AG08395 (cell line): ENCODE measurements at places on chromosomes 4 and X.

DNA sequence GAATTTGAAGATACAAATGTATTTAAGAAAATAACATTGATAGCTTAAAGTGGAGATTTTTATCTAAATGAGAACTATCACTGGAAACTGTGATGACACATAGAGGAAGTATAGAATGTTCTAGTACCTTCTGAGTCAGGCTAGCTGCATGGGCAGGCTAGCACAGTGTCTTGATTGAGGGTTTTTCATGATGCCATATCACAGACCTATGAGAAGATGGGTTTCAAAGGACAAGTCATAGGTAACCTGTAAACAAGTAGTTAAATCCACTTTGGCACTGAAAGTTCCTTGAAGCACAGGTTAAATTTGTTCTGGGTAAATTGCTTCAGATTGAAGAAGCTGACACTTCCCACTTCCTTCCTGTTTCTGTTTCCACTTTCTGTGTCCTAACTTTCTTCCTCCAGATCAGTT, 48.2 kb upstream of the CDKN2AIP start:
- no peak for DNase-seq

DNA sequence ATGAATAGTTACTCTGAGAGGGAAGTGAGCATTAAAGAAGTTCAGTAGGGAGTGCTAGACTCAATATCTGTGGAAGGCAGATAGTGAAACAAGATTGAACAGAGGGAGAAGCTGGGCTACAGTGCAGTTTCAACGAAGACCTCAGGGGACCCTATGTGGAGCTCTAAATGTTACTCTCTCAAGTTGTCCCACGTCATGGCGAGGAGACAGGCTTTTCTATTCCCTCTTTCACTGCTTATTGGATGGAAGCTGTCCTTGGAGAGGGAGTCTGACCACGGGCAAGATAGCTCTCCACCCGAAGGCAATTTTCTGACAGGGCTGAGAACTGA, 42.3 kb upstream of the CCSER1 start:
- DNase-seq: no peak

GRCh38 chr4:168453146-168453545, 27.1 kb downstream of the DDX60L start:
- no peak for DNase-seq

GRCh38 chr4:78809928-78810835, 34.0 kb downstream of the BMP2K start:
- no peak for DNase-seq

- DNase-seq: no peak
Measured at GRCh38 chrX:74272230-74272629, 31.8 kb upstream of the ZCCHC13 start.

- DNase-seq: no peak
Measured at GRCh38 chr4:56215141-56215783, 172.0 kb downstream of the AASDH start.

DNA sequence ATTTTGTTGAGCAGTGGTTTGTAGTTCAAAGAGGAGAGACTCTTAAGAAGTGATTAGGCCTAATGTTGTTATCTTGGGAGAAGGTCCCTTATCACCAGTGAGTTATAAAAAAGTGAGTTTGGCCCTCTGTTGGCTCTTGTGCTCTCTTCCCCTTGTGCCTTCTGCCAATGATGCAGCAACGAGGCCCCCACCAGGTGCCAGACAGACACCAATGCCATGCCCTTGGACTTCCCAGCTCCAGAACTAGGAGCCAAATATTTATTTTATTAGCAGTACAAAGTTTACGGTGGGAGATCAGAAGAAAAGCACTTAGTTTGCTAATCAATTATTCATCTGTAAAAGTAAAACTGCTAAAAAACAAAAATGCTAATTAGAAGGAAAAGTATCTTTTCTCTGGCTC, 22.7 kb upstream of the NAAA start:
- no peak for DNase-seq

GRCh38 chrX:27808226-27808625, 436 bp downstream of the MAGEB10 start:
- DNase-seq: no peak

- no peak for DNase-seq
Measured at GRCh38 chrX:1138476-1139184, 73.8 kb downstream of the CRLF2 start.

DNA sequence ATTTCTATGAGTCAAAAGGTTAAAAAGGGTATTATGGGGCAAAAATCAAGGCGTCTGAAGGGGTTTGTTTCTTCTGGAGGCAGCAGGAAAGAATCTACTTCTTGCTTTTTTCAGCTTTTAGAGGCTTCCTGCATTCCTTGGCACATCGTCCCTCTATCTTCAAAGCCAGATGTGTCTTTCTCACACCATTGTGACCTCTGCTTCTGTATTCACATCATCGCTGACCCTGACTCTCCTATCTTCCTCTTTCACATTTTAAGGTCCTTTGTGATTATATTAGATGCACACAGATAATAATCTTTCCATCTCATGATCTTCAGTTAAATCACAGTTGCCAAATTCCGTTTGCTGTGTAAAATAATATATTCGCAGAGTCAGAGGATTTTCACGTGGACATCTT, 112.7 kb downstream of the PPP4R3C start:
- no peak for DNase-seq

DNA sequence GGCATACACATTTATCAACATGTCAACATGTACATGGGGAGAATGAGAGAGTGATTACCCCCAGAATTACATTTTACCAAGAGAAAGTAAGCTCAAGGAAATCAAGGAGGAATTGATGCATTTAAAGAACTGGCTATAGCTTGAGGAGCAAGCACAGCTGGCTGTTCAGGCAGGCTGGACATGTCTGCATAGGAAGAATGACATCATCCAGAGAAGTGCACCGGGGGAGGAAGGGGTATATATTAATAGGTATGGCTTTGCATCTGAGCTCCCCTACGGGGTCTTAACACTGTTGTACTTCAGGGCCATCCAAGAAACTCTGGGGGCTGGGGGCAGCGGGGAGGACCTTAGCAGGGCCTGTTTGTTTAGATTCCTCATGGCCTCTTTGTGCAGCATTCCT, 222.4 kb upstream of the VCX start:
- DNase-seq: no peak

GRCh38 chr4:8315435-8316250, 46.1 kb downstream of the HTRA3 start:
- peak; percentile 92 for DNase-seq

DNA sequence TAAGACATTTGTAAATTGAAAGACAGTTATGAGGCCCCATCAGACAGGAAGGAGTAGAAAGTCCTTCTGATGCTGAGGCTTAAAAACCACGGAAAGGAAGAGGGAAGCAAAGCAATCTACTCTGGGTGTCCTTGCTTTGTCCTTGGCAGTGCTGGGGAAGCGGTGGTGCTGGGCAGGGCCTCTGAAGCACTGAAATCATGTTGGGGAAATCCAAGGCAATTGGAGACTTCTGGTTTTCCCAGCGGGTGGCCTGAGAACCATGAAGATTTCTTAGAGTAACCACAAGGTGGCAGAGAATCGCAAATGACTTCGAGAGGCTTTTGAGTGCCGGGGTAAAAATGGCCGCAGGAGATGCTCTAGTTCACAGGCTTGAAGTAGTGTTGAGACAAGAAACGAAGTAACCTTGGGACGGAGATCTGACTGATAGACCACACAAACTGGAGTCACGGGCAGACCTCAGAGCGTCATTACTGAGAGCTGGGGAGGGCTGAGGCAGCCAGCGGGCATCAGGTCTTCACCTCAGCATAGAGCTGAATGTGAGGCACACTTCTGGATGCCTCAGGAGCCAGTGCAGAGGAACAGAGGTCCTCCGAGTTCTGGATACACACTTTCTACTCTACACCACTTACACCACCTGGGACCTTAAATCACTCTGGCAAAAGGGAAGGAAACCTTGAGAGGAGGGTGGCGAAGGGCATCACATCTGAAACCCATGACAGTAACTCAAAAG, 130.7 kb upstream of the GPRIN3 start:
- DNase-seq: peak; percentile 54

DNA sequence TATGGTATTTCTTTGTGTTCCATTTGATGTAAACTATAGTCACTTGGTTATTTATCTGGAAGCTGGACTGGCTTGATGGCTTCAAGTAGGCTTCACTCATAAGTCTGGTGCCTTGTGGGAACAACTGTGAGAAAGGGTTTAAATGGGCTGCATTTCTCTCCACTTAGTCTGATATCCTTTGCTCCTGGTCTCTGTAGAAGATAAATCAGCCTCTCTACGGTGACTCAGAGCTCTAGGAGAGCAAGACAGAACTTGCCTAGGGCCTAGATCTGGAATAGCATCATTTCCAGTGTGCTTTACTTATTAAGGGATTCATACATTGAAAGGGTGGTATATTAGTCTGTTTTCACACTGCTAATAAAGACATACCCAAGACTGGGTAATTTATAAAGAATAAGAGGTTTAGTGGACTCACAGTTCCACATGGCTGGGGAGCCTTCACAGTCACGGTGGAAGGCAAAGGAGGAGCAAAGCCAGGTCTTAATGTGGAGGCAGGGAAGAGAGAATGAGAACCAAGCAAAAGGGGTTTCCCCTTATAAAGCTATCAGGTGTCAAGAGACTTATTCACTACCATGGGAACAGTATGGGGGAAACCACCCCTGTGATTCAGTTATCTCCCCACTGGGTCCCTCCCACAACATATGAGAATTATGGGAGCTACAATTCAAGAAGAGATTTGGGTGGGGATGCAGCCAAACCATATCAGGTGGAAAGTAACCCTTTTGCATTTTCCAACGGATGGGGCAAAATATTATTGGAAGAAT, 1746.4 kb upstream of the PCDH7 start:
- peak; percentile 1 for DNase-seq

GRCh38 chr4:179728305-179728704, 2286.1 kb upstream of the AGA start:
- DNase-seq: no peak

DNA sequence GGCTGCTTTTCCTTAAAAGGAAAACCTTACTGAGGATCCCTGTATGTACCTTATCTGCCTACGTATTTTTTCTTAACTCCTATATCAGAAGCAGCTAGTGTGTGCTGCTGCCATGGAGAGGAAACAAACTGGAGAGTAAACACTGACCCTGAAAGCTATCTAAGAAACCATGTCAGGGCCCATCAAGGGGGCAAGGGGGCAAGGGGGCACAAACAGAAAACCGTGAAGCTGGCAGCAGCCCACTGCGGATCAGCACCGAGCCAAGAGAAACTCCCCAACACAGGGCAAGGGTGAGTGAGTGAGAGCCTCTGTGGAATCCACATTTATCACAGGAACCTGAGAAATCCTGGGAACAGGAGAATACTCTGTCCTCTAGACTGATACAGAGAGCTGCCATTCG, 1204.2 kb downstream of the PCDH18 start:
- DNase-seq: no peak

DNA sequence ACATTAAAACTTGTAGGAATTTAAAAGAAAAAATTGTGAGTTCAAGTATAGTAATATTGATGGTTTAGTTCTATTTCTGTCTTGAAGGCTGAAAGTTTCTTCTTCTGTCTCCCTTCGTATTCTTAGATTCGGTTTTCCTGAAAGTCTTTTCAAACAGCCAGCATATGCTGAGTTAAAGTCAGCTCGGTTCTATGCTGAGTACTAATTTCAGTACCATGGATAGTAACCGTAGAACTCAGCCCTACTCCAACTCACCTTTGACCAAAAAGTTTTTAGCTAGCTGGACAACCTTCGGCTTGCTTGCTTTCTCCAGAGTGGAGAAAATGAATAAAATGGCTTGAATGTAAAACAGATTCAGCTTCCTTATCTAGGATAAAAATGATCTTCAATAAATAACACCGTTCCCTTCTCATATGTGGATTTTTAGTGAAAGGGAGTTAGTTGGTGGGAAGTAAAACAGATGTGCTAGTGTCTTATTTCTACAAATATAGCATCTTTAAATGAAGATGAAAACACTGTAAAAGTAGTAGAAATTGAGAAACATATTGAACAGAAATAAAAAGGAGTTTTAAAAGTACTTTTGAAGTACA, 5.2 kb downstream of the POU4F2 start:
- DNase-seq: peak; percentile 22

DNA sequence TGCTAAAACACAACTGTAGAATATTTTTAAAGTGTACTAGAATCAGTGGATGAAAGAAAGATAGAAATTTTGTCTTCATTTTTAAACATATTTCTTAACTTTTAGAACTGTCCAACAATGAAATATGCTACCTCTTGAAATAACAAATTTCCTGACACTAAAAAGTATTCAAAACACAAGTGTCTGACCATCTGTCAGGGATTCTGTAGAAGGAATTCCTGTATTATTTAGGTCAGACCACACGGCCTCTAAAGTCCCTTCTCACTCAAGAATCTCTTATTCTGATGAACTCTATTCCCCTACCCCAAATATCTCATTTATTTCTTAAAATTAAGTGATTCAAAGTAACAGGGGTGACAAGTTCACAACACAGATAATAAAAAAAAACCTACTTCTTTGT, 99.1 kb downstream of the MAML3 start:
- DNase-seq: no peak

DNA sequence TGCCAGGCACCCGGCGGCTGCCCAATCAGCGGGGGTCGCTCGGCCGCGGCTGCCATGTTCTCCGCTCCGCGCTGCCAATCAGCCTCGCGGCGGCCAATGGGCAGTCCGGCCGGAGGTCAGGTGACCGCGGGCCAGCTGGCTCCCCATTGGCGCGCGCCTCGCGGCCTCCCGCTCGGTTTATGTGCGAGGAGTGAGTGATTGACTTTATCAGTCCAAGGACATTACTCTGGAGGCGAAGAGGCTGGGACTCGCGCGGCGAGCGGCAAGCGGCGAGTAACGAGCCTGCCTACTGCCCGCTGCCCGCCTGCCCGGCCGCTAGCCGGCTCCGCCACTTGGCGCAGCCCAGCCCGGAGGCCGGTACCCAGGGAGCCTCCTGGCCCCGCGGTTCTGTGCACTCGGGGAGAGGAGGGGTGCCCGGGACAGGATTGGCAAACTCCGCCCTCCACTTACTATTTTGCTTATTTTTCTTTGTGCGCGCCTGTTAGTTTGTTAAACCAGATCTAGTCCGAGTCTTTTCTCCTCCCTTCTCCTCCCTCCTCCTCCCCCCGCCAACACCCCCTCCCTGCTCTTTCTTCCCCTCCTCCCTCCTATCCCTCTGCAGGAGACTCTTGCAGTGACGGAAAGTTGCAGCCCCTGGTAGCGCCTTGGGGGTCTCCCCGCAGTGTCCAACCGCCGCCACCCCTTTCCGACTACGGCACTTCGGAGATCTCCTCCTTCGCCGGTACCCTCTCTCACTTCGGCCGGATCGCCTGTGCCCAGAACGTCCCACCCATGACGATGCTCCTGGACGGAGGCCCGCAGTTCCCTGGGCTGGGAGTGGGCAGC, at the start of gene ZIC3:
ZIC3 (plus strand) TSS at position 207 of the 825 bp plus-strand sequence; CDS start at position 772, 565 bp downstream.
- peak; percentile 30 for DNase-seq

GRCh38 chr4:171644430-171645057, 168.7 kb upstream of the GALNTL6 start:
- DNase-seq: no peak

- DNase-seq: no peak
Measured at GRCh38 chrX:17601441-17602200, 135.7 kb upstream of the SCML1 start.

DNA sequence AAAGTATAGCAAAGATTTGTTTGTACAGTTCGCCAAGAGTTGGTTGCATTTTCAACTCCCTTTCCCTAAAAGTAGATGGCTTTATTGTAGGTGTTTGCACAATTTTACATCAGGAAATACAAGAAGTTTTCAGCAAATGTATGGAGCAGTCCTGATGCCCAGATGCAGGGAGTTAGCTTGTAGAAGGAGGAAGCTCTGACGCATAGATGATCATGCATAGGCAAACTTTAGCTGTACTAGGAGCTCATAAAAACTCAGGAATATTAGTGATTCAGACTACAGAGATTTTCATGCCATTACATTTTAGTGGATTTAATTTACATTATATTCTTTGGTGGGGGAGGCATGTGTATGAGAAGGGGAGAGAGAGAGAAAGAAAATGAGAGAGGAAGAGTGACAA, 62.9 kb downstream of the TMPRSS11D start:
- no peak for DNase-seq

GRCh38 chr4:2402048-2402842, 16.2 kb downstream of the ZFYVE28 start:
- DNase-seq: peak; percentile 62
